Ureter (tissue), 1 donor: ENCODE measurements at places on chromosomes 5 and 9. TPM values are rescaled to one million over a fixed set of nuclear protein-coding genes. Genes with fewer than 3 reads are reported as not detected.
A peak's percentile ranks its signal among the peaks of the same experiment; 100 is the strongest.

DNA sequence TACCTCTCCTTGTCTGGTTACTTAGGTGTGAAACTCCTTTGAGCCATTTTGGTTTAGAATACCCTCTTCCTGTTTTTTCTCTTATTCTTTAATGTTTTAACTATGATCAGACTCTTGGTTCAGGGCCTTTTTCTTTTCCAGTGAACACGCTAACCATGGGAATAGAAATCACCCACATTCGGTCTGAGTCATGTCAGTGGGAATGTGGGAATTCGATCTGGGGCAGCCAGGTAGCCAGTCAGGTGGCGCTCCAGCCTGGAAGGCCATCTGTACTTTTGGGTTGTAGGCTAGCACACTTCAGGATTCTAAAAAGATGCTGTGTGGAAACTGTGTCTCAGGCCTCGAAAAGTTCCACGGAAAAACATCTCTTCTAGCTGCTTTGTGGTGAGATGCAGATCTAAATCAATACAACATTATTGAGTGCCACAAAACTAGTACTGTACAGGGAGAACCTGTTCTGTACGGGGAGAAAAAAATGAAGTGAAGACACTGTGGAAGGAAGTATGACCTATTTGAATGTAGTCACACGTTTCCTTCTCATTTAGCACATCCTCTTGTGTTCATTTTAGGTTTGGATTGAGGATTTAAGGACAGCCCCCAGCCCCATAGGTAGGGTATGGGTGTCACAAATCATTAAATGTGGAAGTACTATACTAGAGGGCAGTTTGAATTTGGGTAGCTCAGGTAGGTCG lies 36.4 kb downstream of the SNX30 start:
- no peak for DNase-seq

GRCh38 chr9:109986521-109986991 lies 206.6 kb downstream of the PALM2AKAP2 start:
- no peak for DNase-seq

DNA sequence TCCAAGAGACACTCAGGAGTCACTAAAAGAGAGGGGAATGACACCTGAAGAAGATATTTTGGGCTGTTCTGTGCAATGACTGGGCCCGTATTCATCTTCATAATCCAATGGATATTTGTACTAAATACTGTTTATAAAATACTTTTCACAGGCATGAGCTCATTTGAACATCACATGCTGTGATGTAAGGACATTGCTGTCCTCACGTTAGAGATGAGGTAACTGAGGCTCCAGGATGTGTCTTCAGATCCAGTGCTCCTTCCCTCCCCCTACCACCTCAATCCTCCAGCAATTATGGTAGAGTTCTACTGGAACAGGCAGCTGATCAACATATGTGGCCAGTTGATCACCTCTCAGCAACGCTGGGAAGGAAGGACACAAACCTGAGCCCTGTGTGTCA lies 139.4 kb upstream of the OSMR start:
- no peak for DNase-seq

DNA sequence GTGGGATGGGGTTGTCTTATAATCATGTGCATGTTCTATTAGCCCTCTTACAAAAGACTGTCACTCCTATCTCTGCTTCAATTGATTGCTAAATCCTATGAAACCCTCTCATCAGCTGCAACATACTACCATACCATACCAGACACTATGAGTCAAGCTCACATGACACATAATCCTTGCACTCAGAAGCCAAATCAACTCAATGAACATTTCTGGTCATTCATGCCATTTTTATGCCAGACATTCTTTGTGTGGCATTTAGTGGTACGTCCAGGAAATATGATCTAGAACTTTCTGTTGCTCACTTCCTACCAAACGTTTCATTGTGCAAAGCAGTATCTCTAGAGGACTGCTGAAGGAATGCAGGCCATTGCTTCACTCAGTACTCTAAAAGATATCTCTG lies 159.2 kb upstream of the GNA14 start:
- DNase-seq, result no peak

CHSY3 gene
- total RNA-seq, result 0.96 TPM

DNA sequence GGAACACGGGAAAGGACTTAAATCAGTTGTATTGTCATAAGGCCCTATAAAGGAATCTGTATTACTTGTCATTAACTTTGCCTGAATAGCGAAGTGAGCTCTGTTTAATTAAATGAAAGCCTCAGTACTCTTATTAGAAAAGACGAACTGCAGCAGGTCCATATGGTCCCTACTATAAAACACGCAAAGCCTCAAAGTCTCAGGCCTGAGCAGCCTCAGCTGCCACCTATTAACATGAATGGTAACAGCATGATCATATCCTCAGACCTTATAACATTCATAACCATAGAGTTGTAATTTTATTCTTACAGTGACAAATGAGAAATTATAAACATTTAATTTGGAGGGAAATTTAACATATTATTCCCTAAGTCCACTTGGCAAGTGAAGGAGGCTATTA lies 1113.7 kb upstream of the WWC1 start:
- no peak for DNase-seq

LECT2 gene
- not detected for total RNA-seq

KIAA1958 gene
- total RNA-seq, result 12.2 TPM

DNA sequence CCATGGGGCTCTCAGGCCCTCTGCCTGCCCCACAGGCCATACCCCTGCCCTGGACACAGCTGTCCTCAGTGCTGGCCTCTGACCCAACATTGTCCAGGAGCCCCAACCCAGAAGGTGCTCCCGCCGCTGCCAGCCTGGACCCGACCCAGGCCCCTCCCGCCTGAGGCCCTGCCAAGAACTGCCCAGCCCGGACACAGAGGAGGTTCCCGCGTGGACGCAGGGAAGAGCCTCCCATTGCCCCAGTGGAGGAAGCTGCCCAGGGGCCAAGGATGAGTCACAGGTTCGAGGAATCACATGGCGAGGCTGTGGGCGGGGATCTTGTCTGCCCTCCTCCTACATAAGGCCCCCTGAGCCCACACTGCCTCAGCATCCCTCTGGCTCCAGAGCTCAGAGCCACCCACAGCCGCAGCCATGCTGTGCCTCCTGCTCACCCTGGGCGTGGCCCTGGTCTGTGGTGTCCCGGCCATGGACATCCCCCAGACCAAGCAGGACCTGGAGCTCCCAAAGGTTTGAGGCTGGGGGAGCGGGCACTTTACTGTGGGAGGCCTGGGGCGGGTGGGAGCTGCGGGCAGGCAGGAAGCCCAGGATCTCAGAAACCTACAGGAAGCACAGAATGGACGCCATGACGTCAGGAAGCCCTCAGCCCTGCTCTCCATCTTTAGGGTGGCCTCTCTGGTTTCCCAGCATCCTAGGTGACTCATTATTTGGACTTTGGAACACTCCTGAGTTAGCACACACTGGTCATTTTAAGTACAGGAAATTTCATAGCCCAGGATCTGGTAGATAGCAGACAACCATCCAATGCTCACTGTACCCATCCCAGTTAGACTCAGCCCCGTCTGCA lies at the start of gene PAEP:
Gene PAEP, plus strand, starts transcription at position 366 of the 844 bp plus-strand sequence.
- DNase-seq, result peak; percentile 38

CER1 gene
- not detected for total RNA-seq

TRPM6 gene
- 2.6 TPM for total RNA-seq

GRCh38 chr5:1542781-1543180 lies 19.0 kb upstream of the LPCAT1 start:
- DNase-seq, result peak; percentile 46

GRCh38 chr9:3238236-3238635 lies 287.6 kb downstream of the RFX3 start:
- DNase-seq, result no peak
